Renal cortical epithelial cell (primary cell): ENCODE measurements at places on chromosomes 16 and 17.

DNA sequence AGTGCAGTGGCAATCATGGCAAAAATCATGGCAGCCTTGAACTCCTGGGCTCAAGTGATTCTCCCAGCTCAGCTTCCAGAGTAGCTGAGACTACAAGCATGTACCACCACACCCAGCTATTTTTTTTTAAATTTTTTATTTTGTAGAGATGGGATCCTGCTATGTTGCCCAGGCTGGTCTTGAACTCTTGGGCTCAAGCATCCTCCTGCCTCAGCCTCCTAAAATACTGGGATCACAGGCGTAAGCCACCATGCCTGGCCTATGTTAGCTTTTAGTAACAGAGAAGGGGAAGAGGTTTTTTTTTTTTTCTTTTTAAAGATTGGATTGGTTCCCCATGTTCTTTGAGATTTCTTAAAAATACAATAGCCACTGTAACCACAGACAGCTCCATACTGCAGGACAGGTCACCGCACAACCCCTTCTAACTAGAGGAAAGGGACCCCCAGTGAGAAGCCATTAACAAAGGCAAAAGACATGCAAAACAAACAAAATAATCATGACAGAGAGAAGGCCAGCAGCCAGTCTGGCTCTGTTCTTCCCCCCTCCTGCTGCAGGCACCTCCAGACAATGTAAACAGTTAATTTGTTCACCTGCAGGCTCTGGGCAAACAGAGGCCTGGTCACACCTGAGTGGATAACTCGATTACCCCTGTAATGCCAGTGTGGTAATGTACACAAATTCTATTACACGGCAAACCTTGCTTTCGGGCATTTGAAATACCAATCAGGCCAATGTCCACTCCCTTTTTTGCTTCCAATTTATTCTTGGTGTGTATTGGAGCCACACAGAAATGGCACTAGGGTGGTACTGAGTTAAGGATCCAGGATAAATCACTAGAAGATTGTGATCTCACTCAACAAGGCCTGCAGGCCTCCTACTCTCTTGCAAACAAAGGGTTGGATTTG lies 52.9 kb downstream of the SNX11 start:
- DNase-seq = peak; percentile 63

GRCh38 chr16:82061861-82062525 lies 26.9 kb downstream of the HSD17B2 start:
- peak; percentile 51 for DNase-seq

DNA sequence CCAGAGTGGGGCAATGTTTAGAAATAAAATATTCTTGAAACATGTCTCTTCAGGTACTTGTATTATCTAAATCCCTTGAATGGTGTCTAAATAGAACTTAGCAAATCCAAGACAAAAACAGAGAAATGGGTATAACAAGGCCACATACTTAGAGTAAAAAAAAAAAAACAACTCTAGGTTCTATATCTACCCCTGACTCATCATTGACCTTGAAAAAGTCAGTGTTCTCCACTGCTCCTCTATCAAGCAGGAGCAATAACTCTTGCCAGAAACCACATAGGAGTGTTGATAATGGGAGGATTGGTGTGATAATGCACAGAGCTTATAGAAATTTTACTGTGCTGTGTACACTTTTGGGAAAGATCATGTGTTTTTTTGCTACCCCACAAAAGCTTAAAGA lies 296.6 kb upstream of the PMFBP1 start:
- peak; percentile 19 for DNase-seq

DNA sequence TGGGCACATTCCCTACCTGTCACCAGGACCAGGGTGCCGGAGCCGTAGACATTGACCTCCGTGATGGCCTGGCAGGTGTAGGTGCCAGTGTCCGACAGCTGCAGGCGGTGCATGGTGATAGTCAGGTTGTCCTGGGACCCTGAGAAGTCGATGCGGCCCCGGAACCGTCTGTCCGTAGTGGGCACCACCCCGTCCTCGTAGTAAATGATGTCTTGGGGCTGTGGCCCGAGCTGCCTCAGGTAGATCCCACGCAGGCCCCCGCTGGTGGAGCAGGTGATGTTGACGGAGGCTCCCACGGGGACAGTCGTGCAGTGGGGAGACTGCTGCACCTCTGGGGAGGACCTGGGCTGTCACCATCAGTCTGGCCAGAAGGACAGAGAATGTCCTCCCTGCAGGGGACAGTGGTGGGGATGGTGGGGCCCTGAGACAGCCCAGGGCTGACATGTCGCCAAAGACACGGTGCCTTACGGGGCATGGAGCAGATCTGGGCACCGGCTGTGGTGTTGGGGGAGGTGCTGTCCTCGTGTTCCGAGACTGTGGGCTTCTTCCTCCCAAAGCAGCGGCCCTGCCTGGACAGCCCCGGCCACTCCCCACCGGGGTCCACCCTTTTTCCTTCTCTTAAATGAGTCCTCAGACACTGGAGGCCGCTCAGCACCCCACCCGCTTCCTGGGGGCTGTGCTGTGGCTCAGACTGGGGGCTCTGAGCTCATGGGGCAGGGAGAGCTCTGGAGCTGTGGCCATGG lies 586 bp downstream of the CD7 start:
- DNase-seq = no peak

GRCh38 chr17:1267471-1267943 lies 2.7 kb upstream of the BHLHA9 start:
- DNase-seq = no peak

DNA sequence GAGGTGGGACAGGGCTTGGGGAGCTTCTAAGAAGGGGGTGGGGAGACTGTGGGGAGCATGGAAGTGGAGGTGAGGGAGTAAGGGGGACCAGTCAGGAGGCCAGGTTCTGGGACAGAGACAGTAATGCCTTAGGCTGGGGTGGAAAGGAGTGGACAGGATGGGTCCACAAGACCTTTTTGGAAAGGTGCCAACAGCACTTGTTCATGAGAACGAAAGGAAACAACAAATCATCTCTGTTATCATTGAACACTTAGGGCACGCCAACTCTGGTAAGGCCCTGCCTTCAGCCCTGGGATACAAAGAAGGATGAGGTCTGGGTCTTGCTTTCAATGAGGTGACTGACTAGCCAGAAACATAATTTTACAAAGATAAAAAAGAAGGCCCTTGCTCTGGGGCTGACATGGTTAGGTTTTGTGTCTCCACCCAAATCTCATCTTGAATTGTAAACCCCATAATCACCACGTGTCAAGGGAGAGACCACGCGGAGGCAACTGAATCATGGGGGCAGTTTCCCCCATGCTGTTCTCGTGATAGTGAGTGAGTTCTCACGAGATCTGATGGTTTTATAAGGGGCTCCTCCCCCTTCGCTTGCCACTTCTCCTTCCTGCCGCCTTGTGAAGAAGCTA lies 113.8 kb downstream of the SLC39A11 start:
- DNase-seq = no peak

- no peak for DNase-seq
Measured at GRCh38 chr16:66786551-66786950, 14.8 kb downstream of the TERB1 start.

DNA sequence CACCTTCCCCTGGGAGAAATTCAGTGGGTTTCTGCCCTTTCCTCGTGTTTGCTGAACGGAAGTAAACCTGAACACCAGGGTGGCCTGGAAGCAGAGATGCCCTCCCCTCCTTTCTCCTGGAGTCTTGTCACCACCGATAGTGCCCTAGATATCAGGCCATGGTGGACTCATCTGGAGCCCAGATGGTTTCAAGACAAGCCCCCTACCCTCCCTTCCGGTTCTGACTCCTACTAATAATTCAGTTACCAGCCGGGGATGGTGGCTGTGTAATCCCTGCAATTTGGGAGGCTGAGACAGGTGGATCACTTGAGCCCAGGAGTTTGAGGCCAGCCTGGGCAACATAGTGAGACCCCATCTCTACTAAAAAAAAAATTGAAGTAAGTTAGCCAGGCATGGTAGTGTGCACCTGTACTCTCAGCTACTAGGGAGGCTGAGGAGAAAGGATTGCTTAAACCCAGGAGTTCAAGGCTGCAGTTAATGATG lies 2.4 kb downstream of the ZNF469 start:
- no peak for DNase-seq

DNA sequence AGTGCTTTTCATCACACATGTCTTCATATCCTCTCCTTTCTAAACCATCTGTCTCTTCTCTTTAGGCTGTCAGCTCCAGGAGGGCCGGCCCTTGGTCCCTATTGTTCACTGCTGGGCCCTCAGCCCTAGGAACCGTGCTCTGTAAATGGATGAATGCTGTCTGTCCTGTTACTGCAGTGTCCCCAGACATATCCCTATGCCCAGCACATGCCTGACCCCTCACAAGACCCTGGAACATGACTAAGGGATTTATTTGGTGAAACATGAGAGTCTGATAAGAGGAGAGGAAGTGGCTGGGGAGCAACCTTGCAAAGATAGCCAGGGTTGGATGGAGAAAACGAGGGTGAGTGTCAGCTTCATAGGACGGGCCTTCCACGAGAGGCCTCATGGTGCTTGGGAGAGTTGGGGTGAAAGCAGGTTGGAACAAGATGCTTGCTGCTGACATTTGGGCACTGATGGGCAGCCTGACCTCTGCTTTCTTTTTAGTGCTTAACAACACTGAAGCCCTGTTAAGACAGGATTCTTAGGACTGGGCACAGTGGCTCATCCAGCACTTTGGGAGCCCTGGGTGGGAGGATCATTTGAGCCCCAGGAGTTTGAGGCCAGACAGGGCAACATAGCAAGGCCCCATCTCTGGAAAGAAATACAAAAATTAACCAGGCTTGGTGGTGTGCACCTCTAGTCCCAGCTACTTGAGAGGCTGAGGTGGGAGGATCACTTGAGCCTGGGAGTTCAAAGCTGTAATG lies 39.0 kb downstream of the ABCC1 start:
- DNase-seq = no peak

DNA sequence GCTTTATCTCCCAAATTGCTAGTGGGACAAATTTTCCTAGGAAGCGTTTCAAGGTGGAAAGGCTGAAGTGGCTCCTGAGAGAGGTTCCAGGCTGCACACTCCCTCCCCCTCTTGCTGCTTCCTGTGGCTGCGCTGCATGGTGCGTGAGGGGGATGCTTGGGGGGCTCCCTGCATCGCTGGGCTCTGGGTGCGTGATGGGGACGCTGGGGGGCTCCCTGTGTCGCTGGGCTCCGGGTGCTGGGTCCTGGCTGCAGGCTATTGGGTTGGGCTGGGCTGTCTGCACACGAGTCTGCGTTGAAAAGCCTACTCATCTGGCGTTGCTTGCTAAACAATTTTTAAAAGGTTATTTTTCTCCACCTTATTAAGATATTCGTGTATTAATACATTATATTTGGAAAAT lies 30.1 kb downstream of the NDEL1 start:
- DNase-seq = no peak

- DNase-seq = no peak
Measured at GRCh38 chr17:9408868-9409829, 166.5 kb downstream of the STX8 start.

DNA sequence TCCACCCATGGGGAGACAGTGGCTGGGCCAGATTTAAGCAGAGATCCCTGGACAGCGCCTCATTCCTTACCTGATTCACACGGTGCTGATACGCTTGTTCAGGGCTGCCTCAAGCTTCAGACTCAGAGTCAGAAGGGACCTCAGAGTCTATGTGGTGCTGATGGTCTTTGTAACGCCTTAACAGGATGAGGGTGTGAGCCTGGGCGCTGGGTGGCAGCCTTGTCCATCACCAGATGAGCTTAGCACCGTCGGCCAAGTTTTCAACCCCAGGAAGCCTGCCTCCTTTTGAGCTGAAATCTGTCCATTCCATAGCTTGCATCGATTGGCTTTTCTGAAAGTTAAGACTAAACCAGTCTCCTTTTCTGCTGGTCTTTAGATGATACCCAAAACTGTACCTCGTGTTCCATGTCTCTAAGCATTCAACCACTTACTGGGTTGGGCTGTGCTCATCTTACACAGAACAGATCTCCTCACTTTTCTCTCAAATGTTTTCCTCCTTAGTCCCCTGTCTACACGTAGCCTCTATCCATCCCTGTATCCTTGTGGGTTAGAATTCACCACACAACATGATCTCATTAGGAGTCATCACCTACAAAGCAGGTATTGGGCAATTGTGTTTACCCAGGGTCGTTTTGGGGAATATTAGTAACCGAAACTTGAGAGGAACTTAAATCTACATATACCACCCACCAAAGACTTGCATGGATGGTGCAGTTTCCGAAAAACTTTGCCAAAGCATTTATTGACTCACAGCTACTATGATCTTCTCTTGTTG lies 573.4 kb downstream of the CDH13 start:
- peak; percentile 4 for DNase-seq

DNA sequence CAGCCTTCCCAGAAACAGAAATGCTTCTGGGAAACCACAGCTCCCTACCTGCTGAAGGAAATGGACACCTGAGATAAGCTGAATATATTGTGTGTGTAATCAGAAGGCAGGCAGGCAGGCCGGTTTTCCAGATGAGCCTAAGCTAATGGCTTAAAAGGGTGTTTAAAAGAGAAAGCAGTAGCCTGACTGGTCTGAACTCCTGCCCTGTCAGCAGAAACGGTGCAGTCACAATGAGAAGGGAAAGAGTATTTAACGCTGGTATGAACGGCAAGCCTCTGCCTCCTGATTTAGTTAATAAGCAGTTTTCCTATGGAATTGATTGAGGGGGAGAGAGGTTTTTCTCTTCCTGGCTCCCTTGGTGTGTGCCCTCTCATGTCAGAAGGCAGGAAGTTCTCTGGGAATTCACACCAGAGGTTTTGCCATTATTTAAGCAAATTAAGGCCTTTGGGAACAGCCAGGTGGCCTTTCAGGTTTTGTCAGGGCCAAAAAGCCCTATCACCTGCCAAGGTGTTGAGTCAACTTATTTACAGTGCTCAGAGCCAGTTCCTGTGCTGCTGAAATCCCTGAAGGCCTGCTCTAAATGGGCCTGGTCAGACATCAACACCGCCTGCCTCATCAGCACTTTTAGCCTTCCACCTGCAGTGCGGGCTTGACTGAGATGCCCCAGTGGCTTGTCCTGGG lies 41.6 kb downstream of the CDH1 start:
- peak; percentile 54 for DNase-seq

DNA sequence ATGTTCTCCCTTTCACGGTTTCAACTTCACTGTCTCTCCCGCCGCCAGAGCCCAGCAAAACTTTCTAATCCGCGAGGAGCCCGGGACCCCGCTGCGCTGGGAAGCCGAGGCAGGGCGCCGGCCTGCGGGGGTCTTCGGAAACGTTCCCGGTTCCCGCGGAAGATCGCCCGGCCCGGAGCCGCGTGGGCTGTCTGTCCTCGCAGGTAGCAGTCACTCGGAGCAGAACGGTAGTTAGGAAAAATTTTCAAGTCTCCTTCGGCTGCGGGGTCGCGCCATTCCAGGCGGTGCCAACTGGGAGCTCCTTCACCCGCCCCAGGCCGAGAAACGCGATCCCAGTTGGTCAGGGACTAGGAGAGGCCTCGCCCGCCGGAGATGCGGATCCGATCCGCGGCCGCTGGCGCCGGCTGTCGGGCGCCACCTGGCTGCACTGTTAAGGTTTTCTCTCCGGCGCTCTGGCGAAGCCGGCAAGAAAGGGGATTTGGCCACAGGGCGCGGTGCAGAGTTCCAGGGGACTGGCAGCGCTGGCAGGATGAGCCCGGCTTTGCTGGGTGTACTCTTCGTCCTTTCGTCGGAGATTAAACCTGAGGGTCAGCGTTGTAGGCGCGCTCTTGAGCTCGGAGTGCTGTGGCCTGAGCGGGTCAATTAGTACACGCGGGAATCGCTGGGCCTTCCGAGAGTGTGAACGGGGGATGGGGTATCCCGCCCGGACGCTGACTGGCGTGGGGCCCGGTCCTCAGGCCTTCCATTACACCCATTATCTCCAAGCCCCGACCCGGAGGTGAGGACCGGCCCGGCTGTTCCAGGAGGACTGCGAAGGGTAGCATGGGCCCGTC lies 135.4 kb downstream of the KCNJ12 start:
- peak; percentile 43 for DNase-seq
